Left cardiac atrium (tissue), 4 donors: ENCODE measurements at places on chromosomes 2 and 18.

DNA sequence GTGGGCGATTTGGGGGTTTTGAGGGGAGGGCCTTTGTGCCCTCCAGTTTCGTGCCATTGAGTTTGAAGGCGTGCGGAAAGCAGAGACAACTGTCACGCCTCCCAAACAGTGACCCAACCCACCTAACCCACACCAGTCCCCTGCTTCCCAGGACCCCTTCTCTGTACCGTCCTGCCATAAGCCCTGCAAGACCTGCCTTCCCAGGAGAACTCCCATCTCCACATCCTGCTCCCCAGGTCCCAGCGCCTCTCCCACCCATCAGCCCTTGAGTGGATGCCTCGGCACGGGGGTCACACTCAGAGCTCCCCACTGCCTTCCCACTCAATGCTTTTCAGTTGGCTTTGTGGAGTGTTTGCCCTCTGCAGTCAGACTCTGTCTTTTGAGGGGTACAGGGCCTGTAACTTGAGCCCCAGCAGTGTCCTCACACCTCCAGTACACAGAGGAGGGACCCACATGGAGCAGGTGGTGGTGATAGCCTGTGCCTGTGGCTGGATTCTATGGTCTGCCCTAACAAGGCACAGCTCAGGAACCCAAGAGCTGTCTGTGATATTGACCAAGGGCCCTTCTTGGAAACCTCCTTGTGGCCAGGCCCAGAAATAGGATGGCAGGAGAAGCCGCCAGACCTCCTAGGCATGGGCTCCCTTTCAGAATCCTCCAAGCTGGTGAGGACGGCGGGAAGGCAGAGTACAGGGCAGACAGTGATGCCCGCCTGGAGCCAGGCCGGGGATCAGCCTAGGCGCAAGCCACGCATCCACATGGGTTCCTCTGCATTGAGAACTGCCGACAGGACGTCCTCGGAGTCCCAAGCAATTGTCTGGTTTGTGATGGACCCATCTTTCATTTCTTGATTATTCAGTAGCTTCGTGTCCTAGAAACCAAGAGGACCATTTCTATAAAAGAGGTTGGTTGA lies 44.4 kb upstream of the SMAD7 start:
- DNase-seq: no peak

- no peak for DNase-seq
Observed at GRCh38 chr2:40629768-40630434, 178.0 kb upstream of the SLC8A1 start.

GRCh38 chr18:40531051-40531450 lies 1424.0 kb upstream of the PIK3C3 start:
- no peak for DNase-seq

DNA sequence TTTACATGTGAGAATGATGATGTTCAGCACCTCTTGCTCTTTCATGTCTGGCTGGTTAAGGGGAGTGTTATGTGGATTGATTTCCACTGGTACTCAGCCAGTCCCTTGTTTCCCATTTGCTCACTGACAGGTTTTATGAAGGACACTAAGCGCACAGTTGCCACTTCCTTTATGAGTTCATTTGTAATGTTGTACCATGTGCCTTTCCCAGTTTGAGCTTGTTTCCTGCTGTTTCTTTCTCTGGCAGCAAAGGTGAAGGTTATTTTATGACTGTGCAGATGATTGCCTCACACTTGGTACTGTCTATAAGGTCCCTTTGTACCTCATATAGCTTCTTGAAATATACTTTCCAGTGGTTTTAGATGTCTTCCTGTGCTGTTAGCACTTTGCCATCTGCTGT lies 1700.5 kb upstream of the TMEFF2 start:
- DNase-seq: no peak

- no peak for DNase-seq
Observed at GRCh38 chr18:2900684-2901422, 54.0 kb downstream of the EMILIN2 start.

GRCh38 chr2:26355038-26355995 lies 8.7 kb upstream of the ADGRF3 start:
- DNase-seq: no peak

- DNase-seq: peak; percentile 89
Observed at GRCh38 chr18:46097801-46098615, at the start of gene ATP5F1A. Gene ATP5F1A (minus strand): TSS chr18:46098296. CDS start chr18:46098231, 65 bp downstream.

- DNase-seq: no peak
Observed at GRCh38 chr18:75544496-75544895, 117.0 kb upstream of the SMIM21 start.

GRCh38 chr2:175003875-175004729 lies 1.1 kb downstream of the CHN1 start:
- peak; percentile 28 for DNase-seq

- DNase-seq: no peak
Observed at GRCh38 chr2:3316456-3317276, 61.0 kb downstream of the EIPR1 start.

DNA sequence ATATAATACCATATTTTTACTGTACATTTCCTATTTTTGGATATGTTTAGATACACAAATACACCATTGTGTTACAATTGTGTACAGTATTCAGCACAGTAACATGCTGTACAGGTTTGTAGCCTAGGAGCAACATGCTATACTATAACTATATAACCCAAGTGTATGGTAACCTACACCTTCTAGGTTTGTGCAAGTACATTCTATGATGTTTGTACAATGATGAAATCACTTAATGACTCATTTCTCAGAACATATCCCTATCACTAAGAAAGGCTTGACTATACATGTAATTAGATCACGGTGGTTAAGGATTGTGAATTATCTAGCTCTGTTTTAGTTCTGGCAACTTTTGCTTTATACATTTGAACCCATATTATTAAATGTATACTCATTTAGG lies 31.3 kb downstream of the NPHP1 start:
- DNase-seq: no peak

GRCh38 chr18:42048158-42048557 lies 93.1 kb downstream of the PIK3C3 start:
- DNase-seq: no peak

DNA sequence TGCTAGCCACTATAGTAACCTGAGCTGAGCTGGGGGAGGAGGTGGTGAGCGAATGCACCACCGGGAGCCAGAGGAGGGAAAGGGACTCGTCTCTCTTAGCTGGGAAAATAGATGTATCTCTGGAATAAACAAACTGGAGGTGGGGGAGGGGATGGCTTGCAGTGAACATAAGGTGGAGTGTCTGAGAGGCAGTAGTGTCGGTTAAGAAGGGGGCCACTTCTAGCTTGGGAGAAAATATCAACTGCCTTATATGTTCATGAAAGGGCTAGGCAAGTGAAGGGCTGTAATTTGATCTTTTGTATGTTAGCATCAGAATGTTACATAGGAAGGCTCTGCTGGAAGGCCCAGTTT lies 2.2 kb downstream of the SETBP1 start:
- no peak for DNase-seq

DNA sequence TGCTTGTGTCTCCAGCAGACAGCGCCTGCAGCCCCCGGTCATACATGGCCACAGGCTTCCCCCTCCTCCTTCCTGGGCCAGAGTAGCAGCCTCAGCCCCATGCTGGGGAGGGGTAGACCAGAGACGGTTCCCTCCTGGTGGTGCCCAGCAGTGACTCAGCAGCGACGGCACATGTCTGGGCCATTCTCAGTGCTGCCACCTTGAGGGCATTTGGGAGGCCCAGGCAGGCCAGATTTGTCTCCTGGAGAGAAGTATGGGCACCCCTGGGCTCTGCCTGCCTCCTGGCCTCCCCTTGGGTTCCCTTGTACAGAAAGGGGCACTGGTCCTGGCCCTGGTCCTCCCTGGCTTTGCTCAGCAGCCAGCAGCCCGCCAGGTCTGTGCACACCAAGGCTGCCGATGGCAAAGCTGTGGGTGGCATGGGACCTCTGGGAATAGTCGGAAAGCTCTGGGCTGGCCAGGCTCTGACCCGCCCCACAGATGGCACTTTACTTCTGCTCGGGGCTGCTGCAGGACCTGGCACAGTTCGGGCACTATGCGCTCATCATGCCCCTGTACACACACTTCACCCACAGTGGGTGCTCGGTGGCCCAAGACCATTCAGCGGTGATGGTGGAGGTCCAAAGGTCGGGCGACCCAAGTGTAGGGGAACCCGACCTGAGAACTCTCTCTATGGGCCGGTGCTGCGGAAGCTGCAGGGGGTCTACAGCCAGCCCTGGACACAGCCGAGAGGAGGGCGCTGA lies 11.4 kb upstream of the ALPI start:
- DNase-seq: peak; percentile 52

DNA sequence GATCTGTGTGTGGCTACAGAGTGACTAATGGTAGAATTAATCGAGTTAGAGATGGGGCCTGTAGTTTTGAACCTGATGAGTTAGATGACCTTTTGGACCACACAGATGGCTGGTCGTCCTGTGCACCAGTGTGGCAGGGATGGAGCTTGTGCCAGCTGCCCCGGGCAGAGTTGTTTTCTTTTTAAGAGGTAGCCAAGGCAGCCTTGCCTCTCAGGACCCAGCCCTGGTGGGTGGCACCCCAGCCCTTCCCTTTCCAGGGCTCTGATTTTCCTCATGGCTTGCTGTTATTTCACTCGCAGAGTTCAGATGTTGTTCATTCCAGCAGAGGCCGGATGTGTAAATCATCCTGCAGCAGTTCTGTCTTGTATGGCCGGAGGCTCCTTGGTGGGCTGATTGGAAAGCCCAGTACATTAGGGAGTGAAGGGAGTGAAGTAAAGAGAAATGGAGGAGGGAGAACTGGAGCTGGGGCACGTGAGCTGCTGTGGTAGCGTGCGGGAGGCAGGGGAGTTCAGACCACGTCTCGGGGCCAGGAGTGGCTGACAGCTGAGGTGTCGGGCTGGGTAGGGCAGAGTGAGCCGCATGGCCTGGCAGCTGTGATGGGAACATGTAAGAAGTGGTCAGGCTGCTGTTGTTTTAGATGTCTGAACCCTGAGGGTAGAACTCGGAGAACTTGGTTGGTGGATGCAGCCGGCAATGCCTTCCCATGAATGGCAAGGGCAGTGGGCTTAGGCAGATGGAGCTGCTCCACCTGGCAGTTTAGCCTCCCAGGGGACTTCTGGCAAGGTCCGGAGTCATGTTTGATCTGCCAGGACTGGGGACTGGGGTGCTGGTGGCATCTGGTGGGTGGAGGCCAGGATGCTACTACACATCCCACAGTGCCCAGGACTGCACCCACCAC lies 28.8 kb downstream of the ASAP2 start:
- no peak for DNase-seq

DNA sequence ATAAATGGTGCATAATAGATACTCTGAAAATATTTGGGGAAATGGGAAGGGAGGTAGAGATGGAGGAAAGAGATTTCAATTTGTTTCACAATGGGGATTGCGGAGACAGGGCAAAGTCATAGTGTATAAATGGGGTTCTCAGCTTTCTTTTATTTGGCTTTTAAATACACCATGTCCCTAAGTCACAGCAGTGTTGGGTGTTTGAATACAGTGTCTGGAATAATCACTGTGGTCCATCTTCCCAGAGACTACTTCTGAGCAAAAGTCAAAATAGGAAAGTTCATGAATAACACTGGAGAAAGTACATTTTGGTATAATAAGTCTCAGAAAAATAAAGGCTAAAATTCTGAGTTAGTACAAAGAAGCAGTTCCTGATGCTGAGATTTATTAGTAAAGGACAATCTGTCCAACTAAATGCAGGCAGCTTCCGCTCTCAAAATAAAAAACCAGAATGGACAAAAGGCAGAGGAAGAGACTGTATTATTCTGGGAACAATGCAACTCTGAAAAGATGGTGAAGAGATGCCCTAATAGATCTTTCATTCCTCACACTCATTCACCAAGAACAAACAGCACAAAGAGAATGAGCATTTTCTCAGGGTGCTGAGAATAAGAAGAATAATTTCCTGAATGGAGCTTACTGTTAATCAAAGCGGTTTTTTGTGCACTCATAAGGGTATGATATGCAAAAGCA lies 295.4 kb upstream of the PIK3C3 start:
- DNase-seq: no peak

DNA sequence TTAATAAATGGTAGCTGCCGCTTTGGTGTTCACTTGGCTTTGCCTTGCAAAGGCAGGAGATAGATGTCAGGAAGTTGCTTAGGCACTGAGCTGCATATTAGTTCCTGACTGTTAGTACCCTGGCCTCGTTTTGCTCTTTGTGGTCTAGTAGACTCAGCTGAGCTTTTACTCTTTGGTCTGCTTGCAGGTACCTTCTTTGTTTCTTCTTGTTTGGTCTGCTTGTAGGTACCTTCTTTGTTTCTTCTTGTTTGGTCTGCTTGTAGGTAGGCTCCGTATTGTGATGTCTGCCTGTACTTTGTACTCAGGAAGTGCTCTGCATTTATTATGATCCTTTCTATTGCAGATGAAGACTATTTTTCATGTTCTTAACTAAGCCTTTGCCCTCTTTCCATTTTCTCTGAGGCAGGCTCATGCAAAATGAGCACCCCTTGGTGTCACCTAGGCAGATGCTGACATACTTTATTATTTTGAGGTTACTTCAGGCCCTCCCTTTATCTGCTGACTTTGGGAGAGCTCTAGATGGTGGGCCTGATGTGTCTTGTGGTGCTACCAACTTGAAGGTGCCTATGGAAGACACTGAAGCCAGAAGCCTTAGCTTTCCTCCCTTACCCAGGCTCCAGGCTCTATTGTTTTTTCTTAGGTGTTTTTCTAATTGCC lies 6.0 kb downstream of the RPIA start:
- no peak for DNase-seq

DNA sequence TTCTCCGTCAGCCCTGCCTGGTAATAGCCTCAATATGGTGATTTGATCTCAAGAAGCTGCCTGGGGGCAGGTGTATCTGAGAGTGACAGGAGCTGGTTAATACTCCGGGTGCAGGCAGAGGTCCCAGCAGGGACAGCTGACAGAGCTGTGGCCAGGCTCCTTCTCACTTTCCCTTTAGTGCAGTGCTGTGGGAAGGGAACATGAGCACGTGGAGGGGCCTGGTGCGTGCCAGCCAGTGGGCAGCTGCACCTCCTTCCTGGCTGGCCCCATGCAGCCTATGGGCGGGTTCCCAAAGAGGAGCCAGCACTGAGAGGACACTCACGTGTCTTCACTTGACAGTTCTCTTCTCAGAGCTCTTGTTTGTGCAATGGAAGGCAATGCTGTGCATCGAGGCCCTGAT lies 9.1 kb downstream of the CNNM4 start:
- peak; percentile 65 for DNase-seq

- no peak for DNase-seq
Observed at GRCh38 chr2:27805180-27805579, 33.7 kb downstream of the MRPL33 start.

DNA sequence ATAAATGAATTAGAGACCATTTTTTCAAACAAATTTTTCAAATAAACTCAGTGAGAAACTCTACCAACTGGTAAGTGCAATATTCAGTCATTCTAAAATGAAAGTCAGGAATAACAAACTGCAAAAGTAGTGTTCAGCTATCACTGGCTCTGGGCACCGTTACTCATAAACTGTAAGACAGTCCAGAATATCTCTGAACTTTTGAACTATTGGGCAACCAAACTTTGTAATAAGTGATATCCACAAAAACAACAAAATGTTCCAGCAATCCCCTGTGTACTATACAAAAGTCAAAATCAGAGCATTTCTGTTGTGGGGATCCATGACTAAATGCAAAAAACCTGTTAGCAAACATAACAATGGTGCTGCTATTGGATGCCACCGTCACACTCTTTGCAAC lies 56.3 kb downstream of the SLC25A12 start:
- no peak for DNase-seq

GRCh38 chr2:140600116-140600515 lies 1530.7 kb downstream of the LRP1B start:
- DNase-seq: no peak
